SW 1271 (cell line): ENCODE measurements at places on chromosomes 3 and 15.

DNA sequence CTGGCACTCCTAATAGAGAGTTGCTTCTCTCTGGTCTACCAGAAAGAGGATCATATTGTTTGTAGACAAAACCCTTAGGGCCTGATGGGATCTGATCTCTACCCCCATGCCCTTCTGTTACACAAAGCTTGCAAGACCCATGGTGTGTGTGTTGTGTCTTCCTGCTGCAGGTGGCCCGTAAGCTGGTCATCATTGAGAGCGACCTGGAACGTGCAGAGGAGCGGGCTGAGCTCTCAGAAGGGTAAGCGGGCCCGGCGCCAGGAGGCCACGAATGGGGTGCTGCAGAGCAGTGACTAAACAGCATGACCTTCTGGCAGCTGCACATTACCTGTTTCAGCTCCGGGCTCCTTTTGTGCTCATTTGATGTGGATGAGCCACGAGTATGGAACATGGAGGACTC lies 18.2 kb downstream of the TPM1 start:
- DNase-seq, result no peak

GRCh38 chr3:173351886-173352285 lies 45.7 kb upstream of the NLGN1 start:
- no peak for DNase-seq

DNA sequence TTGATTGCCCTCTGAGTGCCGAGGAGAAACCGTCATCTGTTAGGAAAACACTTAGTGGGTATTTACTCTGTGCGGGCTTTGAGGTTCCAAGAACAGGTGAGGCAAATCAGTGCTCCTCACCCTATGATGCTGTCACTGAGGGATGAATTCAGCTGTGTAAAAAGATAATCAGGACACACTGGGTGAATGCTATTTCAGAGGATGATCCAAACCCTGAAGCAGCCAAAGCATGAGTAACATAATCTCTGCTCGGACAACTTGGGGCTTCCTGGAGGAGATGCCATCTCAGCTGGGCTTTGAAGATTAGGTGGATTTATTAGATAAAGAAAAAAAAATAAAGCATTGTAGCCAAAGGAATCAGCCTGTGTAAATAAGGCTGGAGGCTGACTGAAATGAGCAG lies 10.5 kb upstream of the GADL1 start:
- no peak for DNase-seq

- DNase-seq, result no peak
Measured at GRCh38 chr3:25259871-25260270, 168.2 kb upstream of the RARB start.

- no peak for DNase-seq
Measured at GRCh38 chr15:70789213-70789612, 25.9 kb upstream of the UACA start.

GRCh38 chr3:15812183-15812582 lies 14.4 kb upstream of the ANKRD28 start:
- no peak for DNase-seq

GRCh38 chr3:107525644-107526305 lies 3.0 kb downstream of the BBX start:
- no peak for DNase-seq

GRCh38 chr3:125602752-125603649 lies 7.7 kb upstream of the OSBPL11 start:
- no peak for DNase-seq

DNA sequence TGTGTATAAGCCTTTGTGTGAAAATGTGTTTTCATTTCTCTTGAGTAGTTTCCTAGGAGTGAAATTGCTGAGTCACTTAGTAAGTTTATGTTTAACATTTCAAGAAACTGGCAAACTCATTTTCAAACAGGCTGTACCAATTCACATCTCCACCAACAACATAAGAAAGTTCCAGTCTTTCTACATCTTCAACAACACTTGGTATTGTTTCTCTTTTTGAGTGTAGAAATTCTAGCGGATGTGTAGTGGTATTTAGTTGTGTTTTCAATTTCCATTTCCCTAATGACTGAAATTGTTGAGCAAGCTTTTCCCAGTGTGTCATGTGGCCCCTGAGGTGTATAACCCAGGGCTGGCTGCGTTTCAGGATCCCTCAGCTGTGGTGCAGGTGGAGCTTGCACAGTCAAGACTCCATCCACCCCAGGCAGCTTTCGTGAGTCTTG lies 258.5 kb downstream of the PDCD6IP start:
- no peak for DNase-seq

- no peak for DNase-seq
Measured at GRCh38 chr3:105866656-105867653, 1.9 kb downstream of the CBLB start.

DNA sequence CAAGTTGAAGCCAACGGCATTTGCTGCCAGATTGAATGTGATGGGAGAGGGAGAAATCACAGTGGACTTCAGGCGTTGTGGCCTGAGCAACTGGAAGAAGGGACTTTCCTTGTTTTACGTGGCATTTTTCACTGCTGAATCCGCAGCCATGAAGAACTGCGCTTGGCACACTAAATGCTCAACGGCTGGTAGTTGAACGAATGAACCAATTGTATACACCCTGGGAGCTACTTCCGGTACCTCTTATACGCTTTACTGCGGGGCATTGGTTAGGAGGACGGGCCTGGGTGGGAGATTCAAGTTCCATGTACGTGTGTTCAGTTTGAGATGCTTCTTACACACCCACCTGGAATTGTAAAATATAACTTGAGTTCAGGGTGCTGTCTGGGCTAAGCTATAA lies 5.2 kb downstream of the SYNM start:
- no peak for DNase-seq

- DNase-seq, result no peak
Measured at GRCh38 chr3:152470095-152470494, 201.4 kb downstream of the MBNL1 start.

DNA sequence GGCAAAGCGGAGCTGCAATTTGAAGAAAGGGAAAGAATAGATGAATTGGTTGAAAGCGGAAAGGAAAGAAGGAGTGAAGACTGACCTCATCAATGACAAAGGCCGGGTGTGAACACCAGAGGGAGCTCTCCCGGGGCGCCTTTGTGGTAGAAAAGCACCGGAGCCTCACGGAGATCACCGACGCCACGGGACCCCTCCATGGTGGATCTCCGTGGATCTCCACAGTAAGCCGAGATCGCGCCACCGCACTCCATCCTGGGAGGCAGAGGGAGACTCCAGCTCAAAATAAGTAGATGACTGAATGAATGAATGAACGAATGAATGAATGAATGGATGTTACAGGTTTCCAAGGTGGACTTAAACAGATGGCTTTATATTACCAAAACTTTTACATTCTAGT lies 25.0 kb downstream of the GPR160 start:
- no peak for DNase-seq

DNA sequence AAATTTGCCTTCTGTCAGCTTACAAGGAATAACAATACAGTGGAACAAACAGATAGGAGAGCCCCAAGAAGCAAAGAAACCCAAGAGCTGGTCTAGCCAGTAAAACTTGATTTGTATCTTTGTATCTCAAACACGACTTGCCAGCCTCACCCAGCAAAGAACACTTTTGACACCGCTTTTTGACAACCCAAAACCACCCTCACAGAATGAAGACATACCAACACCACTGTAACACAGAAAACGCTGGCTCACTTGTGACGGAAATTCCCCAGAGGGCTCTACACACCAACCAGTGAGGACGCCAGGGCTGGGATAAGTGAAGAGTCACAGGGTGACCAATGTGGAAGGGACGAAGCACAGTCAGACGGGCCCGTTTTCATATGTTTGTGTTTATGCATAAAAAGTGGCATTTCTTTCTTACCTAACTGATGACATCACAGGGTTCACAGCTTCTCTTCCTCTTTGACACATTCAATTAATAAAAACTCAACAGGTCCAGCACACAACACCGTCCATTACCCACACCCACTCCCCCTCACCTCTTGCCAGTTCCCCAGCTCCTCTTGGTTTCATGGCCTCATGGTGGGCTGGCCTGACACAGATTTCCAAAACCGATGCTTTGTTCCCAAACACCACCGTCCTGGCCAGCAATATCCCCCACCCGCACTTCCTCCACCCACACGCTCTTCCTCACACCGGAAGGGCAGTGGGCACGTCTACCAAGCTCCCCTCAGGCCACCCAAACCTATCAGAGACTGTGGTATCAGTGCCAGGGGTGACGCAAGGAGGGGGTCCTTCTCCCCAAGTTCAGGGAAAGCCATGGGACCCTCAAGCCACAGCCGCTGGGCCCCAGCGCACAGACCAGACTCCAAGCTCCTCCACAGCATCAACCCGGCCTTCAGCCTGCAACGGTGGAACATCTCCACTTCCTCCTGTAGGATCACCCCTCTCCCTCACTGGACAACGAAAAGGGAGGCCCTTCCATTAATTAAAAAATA lies 94.2 kb downstream of the ADAMTS17 start:
- no peak for DNase-seq

GRCh38 chr3:158434412-158435038 lies 136.5 kb upstream of the MLF1 start:
- no peak for DNase-seq

- DNase-seq, result no peak
Measured at GRCh38 chr3:51382076-51382745, 2.9 kb upstream of the MANF start.

DNA sequence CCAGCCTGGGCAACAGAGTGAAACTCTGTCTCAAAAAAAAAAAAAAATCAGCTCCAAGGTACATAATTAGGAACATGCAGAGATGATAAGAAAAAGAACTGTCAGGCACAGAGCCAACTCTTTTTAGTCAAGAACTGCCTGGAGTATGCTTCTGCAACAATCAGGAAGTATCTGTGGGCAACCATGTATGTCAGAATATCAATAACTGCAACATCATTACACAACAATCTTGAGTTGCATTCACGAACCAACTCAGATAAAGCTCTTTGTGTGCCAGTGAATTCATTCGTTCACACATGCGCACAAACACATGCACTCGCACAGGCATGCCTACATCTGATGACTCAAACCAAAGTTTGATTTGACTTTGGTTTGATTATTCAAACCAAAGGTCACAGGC lies 32.1 kb downstream of the EFHB start:
- no peak for DNase-seq

- peak; percentile 97 for DNase-seq
Measured at GRCh38 chr3:124860599-124860998, 26.6 kb downstream of the ITGB5 start.

DNA sequence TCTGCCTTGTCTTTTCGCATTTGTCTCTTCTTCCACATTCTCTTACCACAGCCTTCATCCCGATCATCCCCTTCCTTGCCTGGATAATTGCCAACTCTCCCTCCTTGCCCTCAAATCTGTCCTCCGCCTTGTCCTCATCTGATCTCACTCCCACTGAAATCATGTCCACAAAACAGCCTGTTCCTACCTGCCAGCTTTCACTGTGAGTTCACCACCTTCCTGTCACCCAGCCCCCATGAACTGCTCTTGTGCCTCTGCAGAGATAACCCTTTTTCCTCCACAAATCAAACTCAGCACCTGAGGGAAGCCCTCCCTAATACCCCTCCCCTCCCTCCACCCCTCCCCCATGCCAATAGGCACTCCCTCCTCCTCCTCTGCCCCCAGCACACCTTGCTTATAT lies 4.8 kb upstream of the ADCY5 start:
- no peak for DNase-seq

DNA sequence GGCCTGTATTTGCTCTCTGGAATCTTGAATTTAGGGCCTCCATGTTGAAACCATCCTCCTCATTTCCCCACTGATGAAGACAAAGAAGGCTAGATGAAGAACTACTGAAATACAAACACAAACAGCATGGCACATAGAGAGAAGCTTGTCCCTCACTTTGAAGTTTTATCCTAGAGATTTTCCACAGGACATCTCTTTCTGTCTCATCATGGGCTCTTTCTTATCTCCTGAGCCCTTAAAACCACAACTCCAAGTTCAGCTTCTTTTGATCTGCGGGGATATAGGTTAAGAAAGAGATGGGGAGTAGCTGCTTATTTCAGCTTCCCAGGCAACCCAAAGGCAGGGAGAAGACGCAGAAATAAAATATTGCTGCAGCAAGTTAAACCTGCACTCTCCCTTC lies 213.1 kb upstream of the LRIG1 start:
- no peak for DNase-seq

- no peak for DNase-seq
Measured at GRCh38 chr3:39249453-39250115, 30.3 kb downstream of the CX3CR1 start.

DNA sequence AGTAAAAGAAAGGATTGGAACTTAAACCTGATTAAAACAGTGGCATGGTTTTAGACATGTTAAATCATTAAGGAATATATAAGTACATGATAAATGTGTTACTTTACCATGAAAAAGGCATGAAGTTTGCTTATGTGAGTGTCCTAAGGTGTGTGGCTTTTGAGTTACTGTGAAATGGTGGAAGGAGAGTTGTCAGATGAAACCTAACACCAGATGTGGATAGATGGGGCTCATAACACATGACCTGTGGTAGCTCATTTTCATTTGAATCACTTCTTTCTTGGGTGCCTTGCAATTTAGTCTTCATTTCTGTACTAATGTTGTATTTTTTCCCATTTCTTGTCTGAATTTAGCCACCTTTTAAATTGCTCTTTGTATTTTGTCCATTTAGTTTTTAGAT lies 13.0 kb downstream of the MEF2A start:
- DNase-seq, result no peak

GRCh38 chr3:172056416-172056815 lies 17.0 kb downstream of the FNDC3B start:
- no peak for DNase-seq

- no peak for DNase-seq
Measured at GRCh38 chr15:69400850-69401249, 13.3 kb upstream of the KIF23 start.

DNA sequence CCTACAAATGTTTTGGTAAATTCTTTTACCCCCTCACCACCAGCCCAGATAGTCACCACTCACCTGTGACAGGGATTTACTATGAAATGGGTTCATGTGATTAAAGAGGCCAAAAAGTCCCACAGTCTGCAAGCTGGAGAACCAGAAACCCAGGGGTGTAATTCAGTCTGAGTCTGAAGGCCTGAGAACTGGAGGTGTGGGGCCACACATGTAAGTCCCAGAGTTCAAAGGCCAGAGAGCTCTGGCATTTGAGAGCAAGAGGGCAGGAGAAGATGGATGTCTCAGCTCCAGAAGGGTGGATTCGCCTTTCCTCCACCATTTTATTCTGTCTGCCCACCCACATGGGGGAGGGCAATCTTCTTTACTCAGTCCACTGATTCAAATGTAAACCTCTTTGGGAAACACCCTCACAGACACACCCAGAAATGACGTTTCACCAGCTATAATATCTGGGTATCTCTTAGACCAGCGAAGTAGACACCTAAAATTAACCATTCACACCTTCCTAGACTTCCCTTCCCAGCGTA lies 11.9 kb downstream of the RTP3 start:
- no peak for DNase-seq
